ENCODE measurements at places on chromosomes 5 and 9.

DNA sequence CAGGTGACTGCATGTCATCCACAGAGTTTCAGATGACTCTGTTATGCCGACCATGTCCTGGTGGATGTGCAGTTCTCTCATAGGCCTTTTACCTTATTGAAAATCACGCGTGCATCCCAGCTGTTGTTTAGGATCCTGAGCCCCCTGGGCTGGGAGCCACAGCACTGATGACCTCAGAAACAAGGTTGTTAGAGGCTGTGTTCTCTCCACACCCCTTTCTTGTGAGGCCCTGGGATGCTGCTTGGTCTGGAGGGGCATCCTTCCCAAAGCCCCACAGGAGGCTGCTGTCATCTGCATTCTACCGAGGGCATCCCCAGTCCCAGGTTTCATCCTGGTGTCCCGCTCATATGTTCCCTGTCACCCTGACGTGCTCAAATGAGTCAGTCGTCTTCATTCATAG is 76.5 kb upstream of the IRX4 start:
- DNase-seq = no peak

GRCh38 chr5:66540078-66540477 is 56.1 kb upstream of the MAST4 start:
- DNase-seq = no peak

GRCh38 chr5:355958-356357 is 34.4 kb downstream of the AHRR start:
- no peak for DNase-seq

GRCh38 chr5:159509002-159509660 is 178.8 kb upstream of the IL12B start:
- DNase-seq = no peak

DNA sequence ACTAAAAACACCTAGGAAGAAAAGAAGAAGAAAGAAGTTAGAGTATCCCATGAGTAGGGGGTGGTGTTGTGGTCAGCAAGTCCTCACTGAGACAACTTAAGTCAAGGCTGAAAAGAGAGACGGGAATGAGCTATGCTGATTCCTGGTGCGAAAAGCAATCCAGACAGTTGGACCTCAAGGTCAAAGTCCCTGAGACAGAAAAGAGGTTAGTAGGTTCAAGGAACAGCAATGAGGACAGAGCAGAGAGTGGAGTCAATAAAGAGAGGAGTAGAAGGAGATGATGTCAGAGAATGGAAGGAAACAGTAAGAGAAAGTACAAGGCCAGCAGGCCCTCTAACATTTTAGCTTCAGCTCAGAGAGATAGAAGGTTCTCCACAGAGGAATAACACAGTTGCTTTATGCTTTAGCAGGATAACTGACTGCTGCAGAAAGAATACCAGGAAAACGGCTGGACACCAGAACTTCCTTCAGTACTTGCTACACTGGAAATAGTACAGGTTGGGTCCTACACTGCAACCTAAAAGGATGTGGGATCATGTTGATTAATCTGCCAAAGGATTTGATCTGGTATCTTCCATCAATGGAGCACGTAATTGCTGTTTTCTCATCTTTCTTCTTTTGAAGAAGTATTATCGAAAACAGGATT is 43.6 kb downstream of the GNAQ start:
- no peak for DNase-seq

DNA sequence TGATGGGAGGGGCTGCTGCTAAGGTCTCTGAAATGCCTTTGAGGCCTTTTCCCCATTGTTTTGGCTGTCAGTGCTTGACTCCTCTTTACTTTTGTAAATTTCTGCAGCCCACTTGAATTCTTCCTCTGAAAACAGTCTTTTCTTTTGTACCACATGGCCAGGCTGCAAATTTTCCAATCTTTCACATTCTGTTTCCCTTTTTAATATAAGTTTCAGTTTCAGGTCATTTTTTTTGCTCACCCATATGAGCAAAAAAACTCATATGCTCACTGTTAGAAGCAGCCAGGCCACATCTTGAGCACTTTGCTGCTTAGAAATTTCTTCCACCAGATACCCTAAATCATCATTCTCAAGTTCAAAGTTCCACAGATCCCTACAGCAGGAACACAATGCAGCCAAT is 234.6 kb upstream of the ADRA1B start:
- no peak for DNase-seq

DNA sequence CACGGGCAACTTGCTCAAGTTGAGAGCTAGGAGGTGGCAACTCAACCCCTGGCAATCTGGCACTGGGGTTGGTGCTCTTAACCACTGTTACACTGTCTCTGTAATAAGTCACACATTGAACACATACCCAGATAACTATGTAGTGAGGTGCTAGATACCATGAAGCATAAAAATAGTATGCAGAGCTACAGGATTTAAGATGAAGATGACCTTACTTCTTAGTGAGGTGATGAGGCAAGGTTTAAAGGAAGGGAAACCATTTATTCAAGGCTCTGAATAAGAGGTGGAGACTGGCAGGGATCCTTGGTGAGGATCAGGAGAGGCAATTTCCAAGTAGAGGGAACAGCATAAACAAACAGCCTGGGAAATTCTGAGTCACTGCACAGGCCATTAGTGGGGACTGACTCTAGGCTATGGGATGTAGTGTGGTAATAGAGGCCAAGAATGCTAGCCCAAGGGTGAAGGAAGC is 67.6 kb upstream of the NR3C1 start:
- DNase-seq = no peak

DNA sequence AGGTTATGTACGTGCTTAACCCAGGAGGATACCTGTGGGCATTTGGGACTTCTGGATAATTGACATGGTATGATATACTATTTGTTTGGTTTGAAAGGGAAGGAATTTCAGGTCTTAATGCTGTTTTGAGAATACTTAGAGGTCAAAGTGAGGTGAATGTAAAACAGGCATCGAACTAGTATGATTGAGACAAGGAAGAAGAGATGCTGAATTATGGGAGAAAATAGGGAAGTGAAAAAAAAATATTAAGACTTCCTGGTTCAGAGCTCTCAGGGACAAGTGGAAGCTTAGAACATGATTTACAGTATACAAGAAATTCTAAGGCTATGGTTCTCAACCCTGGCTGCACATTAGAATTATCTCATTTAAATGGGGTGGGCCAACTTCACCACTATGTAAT is 115.3 kb downstream of the CD180 start:
- no peak for DNase-seq

DNA sequence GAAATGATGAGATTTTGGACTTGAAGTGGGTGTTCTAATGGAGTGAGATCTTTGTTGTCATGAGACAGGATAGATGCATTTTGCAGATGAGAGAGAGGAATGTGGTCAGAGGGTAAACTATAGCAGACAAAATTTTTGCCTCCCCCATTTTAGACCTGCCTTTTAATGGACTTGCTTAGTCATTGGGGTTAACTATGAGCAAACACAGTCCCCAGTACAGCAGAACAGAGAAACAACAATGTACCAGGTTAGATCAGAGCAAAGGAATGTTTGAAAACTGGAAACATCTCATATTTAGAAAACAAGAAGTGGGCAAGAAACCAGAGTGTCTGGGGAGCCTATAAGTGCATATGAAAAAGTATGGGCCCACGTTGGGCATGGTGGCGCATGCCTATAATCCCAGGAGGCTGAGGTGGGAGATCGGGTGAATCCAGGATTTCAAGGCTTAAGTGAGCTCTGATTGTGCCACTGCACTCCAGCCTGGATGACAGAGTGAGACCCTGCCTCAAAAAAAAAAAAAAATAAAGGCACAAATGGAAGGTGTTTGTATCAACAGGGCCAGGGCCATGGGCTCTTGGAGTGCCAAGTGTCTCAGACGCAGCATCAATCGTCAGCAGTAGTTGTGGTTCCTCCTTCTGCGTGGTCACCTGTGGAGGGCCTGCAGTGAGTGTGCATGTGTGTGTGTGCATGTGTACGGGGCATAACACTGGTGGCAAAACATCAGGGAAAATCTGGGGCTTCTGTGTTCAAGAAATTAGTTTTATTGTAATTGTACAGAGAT is 214.4 kb upstream of the S1PR3 start:
- no peak for DNase-seq

DNA sequence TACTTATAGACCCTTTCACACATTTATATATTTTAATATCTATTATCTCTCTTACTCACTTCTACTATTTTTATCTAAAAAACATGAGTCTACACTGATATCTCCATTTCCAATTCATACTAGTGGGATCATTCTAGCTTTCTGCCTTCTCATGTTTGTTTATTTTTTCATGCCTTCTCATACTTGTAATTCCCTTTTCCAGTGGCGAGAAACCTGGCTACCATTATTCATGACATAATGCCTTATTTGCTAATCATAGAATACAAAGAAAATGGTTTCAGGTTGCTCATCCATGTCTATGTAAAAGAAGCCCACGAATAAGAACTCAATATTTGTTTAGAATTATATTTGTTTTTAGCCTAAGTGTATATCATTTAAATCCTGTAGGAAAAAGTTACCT is 232.7 kb upstream of the ACTBL2 start:
- no peak for DNase-seq

DNA sequence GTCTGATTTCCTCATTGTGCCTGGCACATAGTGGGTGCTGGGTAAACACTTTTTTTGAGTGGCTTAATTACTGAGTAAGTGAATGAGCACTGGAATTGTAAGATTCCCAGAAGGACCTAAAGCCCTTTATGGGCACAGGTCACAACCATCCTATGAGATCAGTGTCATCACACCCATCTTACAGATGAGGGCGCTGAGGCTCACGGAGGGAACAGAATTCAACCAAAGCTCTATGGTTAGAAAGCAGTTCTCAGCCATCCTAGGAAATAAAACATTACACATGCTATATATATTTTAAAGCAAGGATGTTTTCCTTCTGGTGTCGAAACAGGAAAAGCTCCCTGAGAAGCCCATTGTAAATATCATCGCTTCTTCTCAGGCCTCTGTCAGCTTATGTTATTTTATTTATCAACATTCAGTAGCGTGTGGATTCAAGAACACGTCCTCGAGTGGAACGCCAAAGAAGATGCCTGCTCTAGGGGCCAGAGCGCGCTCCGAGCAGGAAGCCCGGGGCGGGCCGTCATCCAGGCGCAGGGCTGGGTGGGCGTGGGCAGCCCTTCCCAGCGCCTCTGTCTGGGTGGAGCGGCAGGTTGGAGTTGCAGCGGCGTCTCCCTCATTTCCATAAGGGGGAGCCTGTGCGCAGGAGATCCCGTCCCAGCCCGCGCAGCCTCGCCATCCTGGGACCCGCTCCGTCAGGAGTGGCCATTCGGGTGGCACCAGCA is 155.8 kb upstream of the SMIM23 start:
- no peak for DNase-seq

- no peak for DNase-seq
Measured at GRCh38 chr9:83649515-83649914, 26.6 kb downstream of the IDNK start.

DNA sequence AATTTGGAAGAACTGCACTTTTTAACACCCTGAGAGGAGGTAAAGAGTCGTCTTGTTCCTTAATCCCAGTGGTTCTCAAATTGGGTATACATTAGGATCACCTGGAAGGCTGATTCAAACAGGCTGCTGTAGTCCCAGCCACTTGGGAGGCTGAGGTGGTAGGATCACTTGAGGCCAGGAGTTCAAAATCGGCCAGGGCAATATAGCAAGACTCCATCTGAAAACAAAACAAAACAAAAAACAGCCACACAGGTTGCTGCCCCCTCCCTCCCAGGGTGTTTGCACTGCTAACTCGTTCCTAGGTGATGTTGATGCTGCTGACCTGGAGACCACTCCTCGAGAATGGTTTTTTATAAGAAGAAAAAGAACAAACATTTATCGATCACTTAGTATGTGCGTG is 1.5 kb upstream of the TBC1D9B start:
- DNase-seq = no peak

GRCh38 chr9:70949239-70949638 is 172.2 kb downstream of the TRPM3 start:
- no peak for DNase-seq

DNA sequence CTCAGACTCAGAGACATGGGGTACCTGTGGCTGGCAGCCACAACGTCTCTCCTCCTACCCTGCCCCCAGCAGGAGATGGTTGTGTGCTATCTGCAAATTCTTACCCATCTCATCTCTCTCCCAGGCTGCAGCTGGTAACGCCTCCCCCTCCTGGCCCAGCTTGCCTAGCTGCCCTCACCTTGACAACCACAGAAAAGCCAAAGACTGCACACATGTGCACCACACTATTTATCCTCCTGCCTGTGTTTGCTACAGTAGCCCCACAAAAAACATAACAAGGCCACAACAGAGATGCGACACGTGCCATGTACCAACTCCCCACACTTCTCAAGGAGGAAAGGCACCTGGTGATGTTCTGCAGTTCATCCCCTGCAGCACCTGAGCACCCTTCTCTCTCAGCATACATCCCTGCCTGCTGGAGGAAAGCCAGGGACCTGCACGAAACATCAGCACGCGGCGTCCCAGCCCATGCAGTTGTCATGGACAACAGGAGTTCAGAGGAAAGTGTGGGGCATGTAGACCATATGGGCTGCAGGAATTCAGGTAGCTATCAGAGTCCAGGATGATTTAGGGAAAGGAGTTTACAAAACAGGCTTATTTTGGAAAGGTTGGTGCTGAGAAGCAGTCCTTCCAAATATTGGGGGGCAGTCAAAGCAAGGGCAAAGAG is 168.7 kb downstream of the C5orf15 start:
- DNase-seq = no peak

- DNase-seq = no peak
Measured at GRCh38 chr9:23232831-23233230, 593.2 kb downstream of the ELAVL2 start.

GRCh38 chr9:94865582-94866452 is 139.3 kb downstream of the AOPEP start:
- no peak for DNase-seq

GRCh38 chr5:137040024-137040423 is 459.1 kb downstream of the SPOCK1 start:
- no peak for DNase-seq

DNA sequence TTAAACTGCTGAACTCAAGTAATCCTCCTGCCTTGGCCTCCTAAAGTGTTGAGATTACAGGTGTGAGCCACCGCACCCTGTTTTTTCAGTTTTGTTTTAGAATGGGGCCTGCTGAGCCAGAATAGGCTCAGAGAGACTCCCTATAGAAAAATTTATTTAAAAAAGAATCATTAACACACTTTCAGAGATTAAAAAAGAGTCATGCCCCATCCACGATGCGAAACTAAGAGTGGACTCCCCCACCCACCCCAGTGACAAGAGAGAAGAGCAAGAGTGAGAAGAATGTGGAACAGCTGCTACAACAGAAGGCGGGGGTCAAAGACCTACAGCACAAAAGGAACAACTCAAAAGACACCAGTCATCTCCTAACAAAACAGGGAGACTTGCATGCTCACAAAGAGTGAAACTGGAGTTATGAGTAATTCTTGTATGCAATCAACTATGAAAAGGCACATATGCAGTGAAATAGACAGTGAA is 47.2 kb downstream of the GLDC start:
- DNase-seq = no peak

DNA sequence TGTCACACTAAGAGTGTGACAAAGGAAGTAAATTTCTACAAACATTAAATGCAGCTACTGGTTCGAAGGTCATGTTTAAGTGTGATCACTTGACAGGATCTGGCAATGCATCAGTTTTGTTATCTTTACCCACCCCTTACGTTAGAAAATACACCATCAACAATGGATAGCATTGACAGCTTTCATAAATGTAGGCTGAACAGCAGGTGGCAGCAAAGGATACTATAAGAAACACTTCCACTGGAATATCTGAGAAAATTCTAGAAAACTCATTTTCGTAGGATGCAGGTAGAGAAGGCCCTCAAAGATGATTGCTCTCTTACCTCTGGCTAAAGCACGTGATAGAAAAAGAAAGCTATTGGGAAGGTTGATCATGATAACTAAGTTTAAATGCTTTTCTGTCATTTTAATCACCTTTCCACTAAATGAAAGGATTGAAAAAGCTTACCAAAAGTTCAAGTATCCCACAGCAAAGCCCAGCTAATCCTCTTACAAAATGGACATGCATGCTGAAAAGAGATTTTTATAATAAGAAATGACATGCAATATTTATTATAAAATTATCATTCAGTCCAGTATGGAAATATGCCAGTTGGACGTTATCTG is 292.5 kb downstream of the PARP8 start:
- DNase-seq = no peak
